ENCODE measurements at places on chromosomes 6 and 20.
A peak's percentile ranks its signal among the peaks of the same experiment; 100 is the strongest.

- DNase-seq: no peak
Measured at GRCh38 chr20:47221036-47221625, 135.4 kb downstream of the ZMYND8 start.

DNA sequence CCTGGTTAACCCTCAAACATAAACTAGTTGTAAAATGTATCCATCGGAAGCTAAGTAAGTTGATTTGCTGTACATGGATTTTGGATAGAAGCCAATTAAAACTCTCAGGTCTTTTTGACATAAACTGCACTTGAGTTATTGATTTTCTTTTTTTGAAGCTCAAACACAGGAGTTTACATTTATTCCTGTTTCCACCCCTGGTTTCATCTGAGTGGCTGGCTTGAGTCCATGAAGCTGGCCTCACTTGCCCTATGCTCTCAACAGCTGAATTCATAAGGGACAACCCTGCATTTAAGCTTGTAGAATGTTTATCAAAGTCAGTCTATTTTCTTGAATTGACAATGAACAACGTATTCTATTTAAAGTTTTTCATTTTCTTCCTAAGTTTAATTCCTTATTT, 58.1 kb upstream of the PLEKHG1 start:
- no peak for DNase-seq

- DNase-seq: no peak
Measured at GRCh38 chr6:157537556-157537955, 156.6 kb downstream of the ZDHHC14 start.

DNA sequence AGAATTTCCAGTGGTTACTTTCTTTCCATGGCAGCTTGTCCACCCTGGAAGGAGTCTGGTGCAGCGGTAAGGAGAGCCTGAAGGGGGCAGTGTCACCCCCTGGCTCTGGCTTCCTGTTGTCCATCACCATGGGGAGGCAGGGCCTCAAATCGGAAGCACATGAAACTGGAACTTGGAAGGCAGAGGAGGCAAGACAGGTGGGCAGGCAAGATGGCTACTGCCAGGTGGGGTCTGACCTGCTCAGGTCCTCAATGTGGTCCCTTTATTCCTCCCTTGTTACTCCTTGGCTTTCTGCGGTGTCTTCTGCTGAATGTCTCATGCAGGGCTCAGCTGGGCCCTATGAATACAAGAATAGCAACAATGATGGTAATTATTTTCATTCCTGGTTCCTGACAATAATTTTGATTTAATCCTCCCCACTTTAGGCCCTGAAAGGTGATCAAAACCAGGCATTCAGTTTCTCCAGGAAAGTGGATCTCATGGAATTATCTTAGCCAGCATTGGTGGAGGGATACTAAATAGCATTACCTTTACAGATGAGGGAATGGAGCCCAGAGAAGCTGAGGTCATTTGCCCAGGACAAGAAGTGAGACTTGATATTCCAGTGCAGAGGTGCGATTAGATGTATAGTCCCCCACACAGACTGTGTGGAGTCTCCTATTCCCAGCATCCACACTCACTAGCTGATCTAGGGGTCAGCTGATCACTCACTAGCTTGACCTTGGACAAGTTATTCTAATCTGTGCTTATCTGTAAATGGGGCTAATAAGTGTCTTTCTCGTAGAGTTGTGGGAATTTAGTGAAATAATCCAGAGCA, 17.6 kb upstream of the SNAI1 start:
- peak; percentile 31 for DNase-seq

- no peak for DNase-seq
Measured at GRCh38 chr6:35014341-35014740, 125.3 kb downstream of the ANKS1A start.

DNA sequence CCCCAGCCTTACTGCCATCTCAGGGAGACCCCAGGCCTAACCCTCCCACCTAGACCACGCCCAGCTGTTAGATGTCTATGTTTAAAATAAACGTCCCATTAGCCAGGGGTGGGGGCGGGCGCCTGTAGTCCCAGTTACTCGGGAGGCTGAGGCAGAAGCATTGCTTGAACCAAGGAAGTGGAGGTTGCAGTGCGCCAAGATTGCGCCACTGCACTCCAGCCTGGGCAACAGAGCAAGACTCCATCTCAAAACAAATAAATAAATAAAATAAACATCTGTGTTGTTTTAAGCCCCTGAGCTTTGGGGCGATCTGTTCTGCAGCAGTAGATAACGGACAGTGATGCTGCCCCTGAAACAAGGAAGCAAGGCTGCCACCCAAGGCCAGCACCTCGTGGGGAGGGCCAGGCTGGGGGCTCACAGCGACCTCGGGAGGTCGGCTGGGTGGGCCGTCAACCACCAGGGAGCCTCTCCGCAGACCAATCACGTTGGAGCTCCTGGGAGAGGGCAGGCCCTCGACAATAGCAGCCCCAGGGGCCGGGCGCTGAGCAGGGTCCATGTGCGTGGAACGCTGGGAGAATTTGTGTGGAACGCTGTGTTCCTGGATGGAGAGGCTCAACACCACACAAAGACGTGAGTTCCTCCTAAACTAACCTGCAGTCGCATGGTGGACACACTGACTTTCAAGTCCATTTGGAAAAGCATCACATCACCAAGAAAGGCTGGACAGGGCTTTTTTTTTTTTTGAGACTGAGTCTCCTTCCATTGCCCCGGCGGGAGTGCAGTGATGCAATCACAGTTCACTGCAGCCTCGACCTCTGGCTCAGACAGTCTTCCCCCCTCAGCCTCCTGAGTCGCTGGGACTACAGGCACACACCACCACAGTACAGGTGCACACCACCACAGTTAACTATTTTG, 1.0 kb upstream of the HELZ2 start:
- DNase-seq: no peak

GRCh38 chr20:33785503-33785902, 25.6 kb upstream of the CHMP4B start:
- DNase-seq: no peak

- no peak for DNase-seq
Measured at GRCh38 chr6:154942770-154943169, 52.3 kb upstream of the TIAM2 start.

GRCh38 chr20:1297486-1297885, 31.4 kb downstream of the SNPH start:
- no peak for DNase-seq

- DNase-seq: no peak
Measured at GRCh38 chr20:19284400-19285178, 72.1 kb downstream of the SLC24A3 start.

DNA sequence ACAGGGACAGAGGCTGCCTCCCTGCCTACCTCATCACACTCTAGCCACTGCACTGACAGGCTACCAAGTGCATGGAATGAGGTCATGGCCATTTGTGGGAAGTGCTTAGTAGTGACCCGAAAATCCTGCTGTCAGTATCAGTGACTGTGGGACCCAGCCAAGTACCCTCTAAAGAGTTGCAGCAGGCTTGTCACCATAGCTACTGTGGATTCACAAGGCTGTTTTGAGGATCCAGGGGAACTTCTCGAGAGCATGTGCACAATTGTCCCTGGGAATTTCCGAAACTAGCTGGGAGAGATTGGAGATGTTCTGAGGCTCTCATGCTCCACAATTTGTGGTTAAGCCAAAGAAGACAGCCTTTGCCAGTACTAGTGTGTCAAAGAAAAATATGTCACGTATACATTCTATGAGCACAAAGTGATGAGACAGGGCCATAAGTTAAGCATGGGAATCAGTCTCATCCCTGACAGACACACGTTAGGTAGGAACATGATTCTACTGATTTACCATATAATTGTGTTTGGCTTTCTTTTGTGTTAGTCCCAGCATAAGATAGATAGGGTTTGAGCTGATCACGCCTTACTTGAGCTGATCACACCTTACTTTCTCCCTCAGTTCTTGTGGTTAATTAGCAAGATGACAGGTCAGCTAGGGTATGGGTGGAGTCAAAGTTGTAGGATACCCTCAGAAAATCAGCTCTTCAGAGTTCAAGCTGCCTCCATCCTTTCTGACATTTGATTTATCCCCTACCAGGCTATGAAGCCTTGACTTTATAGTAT, 42.6 kb upstream of the TMEM170B start:
- no peak for DNase-seq

DNA sequence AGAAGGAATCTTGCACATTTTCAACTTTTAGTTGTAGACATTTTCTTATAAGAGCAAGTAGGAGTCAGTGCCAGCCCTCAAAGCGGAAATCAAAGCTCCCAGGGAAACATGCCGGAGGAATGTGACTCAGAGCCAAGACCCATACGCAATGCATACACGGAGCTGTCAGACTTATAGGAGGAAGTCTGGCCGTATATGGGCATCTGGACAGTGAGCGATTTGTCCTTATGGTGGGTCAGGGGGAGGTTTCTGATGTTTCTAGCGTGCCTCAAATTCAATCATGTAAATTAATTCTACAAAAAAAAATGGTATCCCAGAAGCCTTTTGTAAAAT, 3.6 kb upstream of the CCN2 start:
- DNase-seq: no peak

- no peak for DNase-seq
Measured at GRCh38 chr6:1285556-1285955, 26.3 kb upstream of the FOXQ1 start.

DNA sequence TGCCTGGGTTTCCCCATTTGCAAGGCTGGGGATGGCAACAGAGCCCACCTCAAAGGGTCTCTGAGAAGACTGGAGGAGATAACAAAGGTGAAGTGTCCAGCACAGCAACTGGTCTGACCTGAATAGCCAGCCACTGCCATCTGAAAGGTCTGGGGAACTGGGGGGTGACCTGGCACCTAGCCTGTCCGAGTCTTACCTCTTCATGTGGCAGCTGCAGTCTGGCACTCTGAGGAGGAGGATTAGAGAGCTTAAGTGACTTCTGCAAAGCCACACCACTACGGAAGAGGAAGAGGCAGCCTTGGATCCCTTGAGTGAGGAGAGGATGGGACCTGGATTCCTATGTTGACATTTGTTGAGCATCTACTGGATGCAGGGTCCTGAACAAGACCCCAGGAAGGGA, 22.2 kb downstream of the C20orf203 start:
- no peak for DNase-seq

DNA sequence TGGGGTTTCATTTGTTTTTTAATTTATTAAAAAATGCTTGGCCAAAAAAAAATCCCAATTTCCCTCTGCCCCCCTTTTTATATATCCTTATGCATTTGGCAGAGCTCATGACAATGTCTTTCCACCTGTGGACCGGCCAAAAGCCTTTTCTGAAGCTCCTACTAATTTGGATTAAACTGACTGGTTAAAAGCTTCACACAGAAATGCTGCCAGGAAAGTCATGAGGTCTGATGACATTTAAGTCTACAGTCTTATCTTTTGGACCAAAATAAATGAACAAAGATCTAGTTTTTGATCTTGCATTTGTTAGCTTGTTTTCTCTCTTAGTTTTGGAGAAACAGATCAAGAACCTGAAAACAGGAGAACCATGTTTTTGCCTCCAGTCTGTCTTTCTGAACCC, 66.1 kb downstream of the TRMT11 start:
- DNase-seq: no peak

DNA sequence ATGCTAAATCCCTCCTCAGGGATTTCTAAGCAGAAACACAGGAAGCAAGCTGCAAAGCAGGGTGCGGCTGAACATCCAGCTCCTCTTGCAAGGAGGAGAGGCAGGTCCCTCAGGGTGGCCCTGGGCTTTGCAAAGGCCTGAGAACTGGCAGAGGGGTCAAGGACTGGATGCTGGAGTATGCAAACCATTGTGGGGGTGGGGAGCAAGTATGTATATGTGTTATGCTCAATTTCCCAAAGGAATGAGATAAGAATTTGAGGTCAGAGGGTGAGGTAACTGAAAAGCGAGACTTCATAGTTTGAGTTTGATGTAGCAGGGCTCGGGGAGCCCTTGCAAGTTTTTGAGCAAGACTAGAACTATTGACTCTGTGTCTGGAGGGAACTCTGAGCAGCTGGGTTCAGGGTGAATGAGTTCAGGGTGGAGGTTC, 11.2 kb downstream of the SLC22A2 start:
- DNase-seq: no peak

Measured in stimulated activated CD4-positive, alpha-beta T cell treated with anti-CD3 and anti-CD28 coated beads, Interleukin-2, amount 100 ng/mL, for 48 hours (primary cell).